ENCODE measurements at places on chromosomes 3 and 15. TPM values are rescaled to one million over a fixed set of nuclear protein-coding genes. Genes with fewer than 3 reads are reported as not detected.

DNA sequence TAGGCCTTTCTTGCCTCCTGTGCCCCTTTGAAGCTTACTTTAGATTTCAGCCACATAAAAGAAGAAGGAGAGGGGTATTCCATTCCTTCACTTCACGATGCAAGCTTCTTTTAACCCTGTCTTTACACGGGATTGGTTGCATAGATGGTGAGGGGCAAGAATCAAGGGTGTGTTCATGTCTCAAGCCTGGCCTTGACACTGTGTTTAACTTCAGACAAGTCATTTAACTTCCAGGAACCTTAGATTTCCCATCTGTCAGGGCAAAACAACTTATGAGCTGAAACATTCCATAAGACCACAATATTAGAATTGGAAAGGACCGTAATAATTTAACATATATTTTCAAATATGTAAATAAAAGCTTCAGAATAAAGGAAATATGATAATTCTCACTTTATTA, 344.5 kb downstream of the MFSD1 start:
- no peak overlapping the region for H3K27ac ChIP-seq
- no peak overlapping the region for H3K4me3 ChIP-seq
- no peaks in the 10 kb centered on the region for H3K4me1 ChIP-seq
- DNase-seq = no peak
- H3K36me3 ChIP-seq = no peaks in the 10 kb centered on the region
- no peaks in the 10 kb centered on the region for H3K27me3 ChIP-seq

GRCh38 chr15:40103864-40104271, 4.8 kb downstream of the BMF start:
- no peak overlapping the region for H3K4me3 ChIP-seq
- H3K36me3 ChIP-seq = peaks cover 20% of the 10 kb centered on the region
- H3K27ac ChIP-seq = no peak overlapping the region
- peaks cover 82% of the 10 kb centered on the region for H3K4me1 ChIP-seq
- peaks cover 2% of the 10 kb centered on the region for H3K27me3 ChIP-seq

DNA sequence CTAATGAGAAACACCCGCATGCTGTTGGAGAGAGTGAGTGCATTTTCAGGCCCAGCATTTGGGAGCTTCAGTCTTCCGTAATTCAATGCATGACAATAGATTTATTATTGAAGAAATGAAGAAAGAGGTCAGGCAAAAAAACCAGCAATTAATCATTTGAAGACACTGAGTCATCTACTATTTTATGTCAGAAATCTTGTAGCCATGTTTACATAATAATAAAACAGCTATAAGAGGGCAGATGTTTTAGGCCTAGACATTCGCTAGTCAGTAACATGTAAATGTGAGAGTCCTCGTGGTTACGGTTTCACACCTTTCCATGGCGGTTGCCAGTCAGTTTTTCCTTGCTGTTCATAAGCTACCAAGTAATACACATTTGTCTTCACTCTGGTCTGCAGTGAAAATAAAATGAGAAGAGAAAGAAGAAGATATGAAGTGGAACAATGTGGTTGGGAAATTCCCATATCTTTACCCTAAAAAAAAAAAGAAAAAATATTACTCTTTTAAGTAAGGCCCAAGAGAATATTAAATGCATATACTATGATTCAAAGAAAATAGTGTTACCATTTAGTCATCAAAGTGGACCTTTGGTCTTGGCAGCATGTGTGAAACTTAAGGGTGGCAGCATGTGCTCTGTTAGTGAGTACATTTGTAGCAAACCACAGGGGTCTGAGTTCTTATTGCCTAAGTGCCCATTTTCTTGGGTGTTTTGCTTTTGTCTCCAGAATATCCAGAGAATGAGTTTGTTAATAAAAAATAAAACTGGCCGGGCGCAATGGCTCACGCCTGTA, 140.5 kb upstream of the TBL1XR1 start:
- peak overlapping the region; percentile 51 for H3K4me3 ChIP-seq
- H3K36me3 ChIP-seq = peaks cover 7% of the 10 kb centered on the region
- peaks cover 65% of the 10 kb centered on the region for H3K4me1 ChIP-seq
- H3K27me3 ChIP-seq = peaks cover 8% of the 10 kb centered on the region
- peak; percentile 66 for DNase-seq
- H3K27ac ChIP-seq = peak overlapping the region; percentile 95

- DNase-seq = no peak
- H3K27me3 ChIP-seq = peaks cover 36% of the 10 kb centered on the region
- no peak overlapping the region for H3K4me3 ChIP-seq
- H3K27ac ChIP-seq = no peak overlapping the region
- no peaks in the 10 kb centered on the region for H3K4me1 ChIP-seq
- no peaks in the 10 kb centered on the region for H3K36me3 ChIP-seq
These were observed 94.2 kb upstream of the IL12A start for GRCh38 chr3:159894386-159894785.

Gene IGF2BP2
- 0.62 TPM for total RNA-seq

Gene PLCB2
- total RNA-seq = 88.5 TPM

Gene COL8A1
- total RNA-seq = 0.08 TPM

All from activated T-helper 1 cell treated with anti-CD3 and anti-CD28 coated beads, Interleukin-12 subunit alpha, Interleukin-12 subunit beta, Interleukin-2, Interleukin-4 antibody, amounts not matched to agents 30 ng/mL and 10 ng/mL and 1 ng/mL, durations not matched to agents 14 hours and 24 hours and 36 hours (primary cell).